ENCODE measurements at places on chromosomes 5 and 9.

DNA sequence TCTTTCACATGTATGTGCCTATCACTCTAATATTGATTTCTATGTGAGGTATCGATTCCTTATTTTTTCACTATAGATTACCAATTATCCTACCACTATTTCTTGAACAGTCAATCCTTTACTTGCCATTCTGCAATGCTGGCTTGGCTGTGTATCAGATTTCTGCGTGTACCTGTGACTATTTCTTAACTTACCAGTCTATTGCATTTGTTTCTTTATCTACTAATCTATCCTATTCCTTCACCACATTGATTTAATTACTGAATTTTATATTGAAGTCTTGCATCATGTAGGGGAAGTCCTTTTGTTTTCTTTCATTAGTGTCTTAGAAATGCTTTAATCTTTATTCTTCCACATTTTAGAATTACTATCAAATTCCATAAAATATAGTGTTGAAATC is 684.8 kb downstream of the LRRC70 start:
- no peak for DNase-seq

- DNase-seq: peak; percentile 80
Observed at GRCh38 chr5:157233515-157233914, 32.4 kb upstream of the CYFIP2 start.

DNA sequence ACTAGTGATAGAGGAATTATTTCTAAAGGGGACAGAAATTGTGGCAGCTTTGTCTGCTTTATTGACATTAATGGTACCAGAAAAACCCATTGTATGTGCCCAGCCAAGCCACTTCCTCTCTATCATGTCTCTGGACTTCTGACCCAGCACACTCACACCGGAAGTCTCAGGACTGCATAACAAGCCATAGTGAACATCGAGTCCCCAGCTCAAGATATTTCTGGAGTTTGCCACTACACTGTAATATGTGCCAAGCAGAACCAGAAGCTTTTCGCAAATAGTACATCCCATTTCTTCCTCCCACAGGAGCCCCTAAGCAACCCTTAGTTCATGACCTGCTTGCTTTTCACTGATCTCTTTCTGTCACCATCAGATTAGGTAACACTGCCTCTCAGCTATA is 187.4 kb upstream of the GHR start:
- DNase-seq: no peak

DNA sequence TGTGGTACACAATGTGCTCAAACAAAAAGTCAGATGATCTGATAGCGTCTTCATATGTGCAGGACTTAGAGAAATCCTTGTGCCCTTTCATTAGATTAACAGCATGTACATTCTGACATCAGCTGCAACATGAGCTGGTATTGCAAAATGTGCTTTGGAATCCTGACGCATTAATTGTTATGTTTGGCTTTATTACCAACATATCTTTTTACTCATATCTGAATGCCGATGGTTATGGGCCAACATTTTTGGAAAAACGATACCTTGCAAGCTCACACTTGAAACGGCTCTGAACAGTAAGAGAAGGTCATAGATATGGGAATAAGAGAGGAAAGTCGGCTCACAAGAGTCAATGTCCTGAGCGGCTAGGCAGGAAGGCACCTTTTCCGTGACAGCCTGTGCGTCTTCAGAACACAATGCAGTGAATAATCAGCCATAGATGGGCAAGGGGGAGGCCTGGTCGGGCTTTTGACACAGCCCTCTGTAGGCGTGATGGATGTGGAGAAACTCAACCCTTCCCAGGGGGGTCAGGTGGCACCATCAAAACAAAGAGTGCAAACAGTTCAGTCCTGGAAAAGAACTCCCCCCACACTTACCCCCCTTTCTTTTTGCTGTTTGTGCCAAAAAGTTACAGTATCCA is 36.4 kb upstream of the GAS1 start:
- no peak for DNase-seq

DNA sequence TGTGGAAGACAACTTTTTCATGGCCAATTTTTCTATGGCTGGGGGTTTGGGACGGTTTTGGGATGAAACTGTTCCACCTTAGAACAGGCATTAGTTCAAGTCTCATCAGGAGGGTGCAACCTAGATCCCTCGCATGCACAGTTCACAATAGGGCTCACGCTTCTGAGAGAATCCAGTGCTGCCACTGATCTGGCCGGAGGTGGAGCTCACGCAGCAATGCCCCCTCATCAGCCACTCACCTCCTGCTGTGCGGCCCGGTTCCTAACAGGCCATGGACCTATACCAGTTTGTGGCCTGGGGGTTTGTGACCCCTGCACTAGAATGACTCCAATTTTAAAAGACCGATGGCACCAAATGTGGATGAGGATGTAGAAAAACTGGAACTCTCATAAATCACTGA is 127.2 kb upstream of the IER5L start:
- no peak for DNase-seq

DNA sequence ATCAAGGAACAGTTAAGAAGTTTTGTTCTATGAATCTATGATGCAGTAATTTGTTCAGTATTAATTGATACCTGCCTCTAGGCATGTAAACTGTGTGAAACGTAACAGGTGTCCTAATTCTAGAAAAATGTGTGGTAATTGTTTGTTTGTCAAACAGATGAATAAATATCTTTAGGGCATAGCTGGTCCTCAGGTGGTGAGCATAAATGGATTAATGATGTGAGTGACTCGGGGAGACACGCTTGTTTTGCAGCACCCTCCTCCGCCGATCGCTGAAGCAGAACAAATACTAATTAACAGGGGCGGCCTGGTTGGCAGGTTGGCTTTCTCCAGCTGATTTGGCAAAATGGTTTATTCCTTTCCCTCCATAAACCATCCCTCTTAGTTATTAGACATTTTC is 88.8 kb downstream of the TLE4 start:
- DNase-seq: no peak

DNA sequence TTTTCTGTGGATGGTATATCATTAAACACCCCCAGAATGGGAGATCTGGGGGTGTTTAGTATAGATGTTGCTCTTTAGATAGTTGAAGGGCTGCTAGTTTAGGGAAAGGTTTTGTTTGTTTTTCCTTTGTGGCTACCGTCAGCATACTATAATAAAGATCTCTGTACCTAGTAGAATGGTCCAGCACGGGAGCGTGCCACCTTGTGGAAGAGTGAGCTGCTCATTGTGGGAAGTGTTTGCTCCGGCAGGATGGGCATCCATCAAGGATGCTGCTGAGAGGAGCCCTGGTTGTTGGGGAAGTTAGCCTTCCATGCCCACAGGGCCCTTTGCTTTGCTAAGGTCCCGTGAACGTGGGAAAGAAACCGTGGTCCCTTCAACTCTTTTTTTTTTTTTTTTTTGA is 113.1 kb downstream of the LIFR start:
- no peak for DNase-seq

GRCh38 chr5:67935908-67936566 is 279.5 kb upstream of the PIK3R1 start:
- no peak for DNase-seq

DNA sequence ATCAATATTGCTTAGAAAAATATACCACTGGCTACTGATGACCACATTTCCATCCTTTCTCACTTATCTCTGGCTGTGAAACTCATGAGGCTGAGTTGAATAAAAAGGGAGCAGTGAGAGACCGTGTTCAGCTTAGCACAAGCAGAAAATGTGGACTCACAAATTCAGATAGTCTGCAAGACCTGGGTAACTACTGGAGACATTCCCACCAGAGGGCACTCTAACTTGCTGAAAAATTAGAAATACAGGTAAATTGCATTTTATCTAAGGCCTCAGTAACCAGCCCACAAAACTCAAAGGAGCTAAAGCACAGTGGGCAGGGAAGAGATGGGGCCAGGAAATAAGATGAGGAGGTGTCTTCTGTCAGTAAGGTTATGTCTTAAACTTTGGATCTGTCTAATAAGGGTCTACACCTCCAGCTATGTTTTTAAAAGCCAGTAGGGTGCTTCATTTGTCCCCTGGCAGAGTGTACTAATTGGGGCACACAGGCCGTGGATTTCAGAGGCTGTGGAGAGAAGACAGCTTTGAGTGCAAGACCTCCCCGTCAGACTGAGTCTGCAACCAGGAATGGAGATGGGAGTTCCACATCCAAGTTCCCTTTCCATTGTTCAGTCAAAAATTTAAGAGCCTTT is 8.7 kb upstream of the NDUFB6 start:
- DNase-seq: peak; percentile 23

- DNase-seq: peak; percentile 36
Observed at GRCh38 chr9:132507670-132508469, 74.5 kb upstream of the BARHL1 start.

GRCh38 chr5:162189719-162190118 is 122.1 kb downstream of the GABRG2 start:
- no peak for DNase-seq

DNA sequence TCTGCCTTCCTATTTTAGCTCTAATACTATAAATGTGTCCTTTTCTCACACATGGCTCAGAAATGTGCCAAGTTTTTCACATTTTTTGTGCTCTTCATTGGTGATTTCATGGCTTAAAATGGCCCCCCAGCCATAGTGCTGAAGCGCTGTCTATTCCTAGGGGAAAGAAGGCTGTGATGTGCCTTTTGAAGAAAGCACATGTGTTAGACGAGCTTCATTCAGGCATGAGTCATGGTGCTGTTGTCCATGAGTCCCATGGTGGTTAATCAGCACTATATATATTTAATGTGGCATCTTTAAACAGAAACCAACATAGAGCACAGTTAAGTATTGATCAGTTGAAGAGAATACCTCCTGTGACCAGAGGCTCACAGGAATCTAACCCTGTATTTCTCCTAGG is 55.8 kb downstream of the PDE8B start:
- no peak for DNase-seq

DNA sequence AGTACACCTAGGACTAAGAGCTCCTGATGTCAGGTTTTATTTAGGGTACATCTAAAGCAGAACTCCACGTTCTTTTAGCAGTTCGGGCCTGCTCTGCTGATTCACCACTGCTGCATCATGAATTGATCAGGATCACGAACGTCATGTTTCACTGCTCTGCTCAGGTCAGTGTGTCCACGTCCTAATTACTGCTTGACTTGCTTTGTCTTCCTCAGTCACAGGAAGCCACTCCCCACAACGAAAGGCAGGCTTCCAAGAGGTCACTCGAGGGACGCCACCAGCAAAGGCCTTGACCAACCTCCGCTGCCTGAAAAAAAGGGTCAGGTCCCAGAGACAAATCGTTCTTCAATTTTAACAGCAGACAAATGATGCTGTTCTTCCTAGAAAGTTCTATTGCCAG is 40.3 kb downstream of the CTNND2 start:
- no peak for DNase-seq

DNA sequence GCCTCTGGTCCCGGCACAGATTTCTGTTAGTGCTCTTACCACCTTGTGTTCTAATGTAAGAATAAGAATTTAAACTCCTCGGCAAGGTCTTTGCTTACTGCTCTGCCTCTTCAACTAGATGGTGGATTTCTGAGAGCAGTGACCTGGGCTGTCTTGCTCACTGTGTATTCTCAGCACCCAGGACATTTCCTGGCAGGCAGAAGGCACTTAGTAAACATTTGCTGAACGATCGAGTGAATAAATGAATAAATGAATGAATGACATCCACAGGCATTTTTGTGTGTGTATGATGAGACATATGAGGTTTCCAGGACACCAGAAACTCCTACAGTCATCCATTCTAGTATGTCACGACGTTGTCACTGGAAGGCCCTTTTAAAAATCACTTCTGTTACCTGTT is 143.2 kb downstream of the BOD1 start:
- DNase-seq: no peak

DNA sequence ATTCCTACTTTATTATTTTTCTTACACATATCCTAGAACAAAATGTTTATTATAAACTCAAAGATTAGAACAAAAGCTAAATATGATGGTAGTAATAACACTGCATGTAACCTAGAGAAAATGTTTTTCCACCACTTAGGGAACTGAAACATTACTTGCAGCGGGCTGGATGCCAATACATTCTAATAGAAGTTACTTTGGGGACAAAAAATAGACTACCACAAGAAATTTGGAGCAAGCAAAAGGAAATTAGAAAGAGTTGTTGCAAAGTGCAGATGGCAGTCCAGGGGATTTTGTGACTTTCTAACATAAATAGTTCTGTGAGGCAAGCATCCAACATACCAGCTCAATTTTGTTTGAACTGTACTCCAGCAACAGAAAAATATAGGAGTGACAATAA is 255.3 kb upstream of the GRIN3A start:
- DNase-seq: no peak

GRCh38 chr5:154612666-154613065 is 134.6 kb upstream of the HAND1 start:
- no peak for DNase-seq

GRCh38 chr9:137175345-137175961 is 3.6 kb upstream of the TMEM210 start:
- peak; percentile 16 for DNase-seq

DNA sequence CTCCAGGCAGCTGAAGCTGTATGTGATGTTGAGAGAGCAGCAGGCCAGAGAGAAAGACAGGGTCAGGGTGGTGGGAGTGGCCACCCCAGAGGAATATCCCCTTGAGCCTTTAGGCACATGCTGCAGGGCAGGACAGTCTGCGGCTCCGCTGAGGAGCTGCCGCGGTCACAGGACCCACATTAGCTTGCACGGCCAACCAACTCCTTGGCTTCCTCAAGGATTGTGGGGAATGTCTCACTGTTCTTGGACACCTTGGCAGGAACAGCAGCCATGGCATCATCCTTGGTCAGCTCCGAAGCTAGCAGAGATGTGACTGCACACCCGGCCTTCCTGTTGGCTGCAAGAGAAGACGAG is 27.8 kb downstream of the PCDHGC5 start:
- DNase-seq: no peak

GRCh38 chr5:122639864-122640263 is 135.0 kb upstream of the SNX2 start:
- no peak for DNase-seq

DNA sequence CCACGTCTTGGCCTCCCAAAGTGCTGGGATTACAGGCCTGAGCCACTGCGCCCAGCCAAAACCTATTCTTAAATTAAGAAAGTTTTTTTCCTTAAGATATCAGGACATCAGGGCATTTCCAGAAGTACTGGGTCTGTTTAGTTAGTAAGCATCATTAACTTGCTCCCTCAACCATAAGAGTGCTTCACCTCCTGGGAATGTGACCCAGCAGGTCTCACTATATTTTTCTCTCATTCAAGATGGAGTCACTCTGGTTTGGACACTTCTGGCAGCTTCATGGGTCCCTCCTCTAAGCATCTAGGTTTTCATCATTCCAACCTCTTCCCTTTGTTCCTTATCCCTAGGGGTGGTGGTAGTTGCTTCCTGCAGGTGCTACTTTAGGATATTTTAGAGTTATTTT is 10.3 kb upstream of the BRD3OS start:
- no peak for DNase-seq

Data from central memory CD4-positive, alpha-beta T cell (primary cell).